ENCODE measurements at places on chromosomes 13 and 19.

DNA sequence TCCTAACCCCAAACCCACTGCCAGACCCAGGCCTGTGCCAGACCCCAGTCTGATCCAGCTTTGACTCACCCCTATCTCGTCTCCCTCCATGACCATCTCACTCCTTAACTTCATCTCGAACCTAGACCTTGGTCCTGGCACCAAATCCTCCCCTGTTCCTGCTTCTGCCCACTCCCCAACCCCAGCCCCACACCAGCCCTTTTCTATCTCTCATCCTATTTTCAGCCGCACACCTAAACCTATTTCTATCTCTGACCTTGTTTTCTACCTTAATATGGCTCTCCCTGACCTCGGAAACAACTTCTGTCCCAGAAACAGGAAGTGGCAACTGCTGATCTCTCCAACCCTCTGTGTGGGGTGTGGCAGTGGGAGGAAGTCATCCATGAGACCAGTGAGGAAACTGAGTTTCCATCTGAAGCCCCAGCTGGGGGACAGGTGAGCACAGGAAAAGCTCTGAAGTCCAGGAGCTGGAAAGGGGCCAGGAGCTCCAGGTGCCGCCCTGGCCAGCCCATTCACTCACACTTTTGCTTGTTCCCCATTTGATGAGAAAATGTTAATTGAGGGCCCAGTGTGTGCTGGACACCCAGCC, 13.7 kb downstream of the PTH2 start:
- DNase-seq = no peak

GRCh38 chr19:51427201-51427600, 9.8 kb upstream of the SIGLEC10 start:
- DNase-seq = no peak

DNA sequence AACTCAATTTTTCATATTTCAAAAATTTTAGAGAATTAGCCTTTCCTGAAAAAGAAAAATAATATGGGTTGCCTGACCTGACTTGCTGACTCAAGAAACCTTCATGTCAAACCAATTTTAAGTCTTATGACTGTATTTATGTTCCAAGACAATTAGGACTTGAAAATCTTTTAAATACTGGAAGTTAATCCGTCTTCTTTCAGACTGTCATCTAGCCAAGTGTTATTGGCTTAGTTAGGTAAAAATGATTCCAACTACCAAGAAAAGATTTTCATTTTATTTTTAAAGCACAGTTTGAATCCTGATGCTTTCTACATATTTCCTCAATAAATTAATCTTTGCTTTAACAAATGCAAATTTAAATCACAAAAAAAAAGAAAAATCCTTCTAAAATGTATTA, 337.6 kb downstream of the SLITRK6 start:
- no peak for DNase-seq

GRCh38 chr13:91904597-91904996, 506.2 kb downstream of the GPC5 start:
- no peak for DNase-seq

DNA sequence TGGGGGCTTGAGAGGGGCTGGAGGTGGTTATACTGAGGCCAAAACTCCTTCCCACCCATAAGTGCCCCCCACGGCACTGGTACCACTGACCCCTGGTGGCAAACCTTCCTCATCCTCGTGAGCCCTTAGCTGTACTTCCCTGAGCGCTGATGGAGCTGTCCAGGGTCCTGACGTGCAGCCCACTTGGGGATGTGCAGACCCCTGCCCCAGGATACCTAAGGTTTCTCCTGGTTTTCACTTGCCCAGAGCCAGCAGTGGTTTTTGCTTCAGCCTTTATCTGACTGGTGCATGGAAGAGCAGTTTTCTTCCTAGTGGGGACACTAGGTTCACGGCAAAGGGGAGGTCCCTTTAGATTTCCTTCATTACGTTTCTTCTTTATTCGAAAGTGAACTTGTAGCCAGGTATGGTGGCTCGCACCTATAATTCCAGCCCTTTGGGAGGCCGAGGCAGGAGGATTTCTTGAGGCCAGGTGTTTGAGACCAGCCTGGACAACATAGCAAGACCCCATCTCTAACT, 28.7 kb upstream of the KCTD15 start:
- no peak for DNase-seq

DNA sequence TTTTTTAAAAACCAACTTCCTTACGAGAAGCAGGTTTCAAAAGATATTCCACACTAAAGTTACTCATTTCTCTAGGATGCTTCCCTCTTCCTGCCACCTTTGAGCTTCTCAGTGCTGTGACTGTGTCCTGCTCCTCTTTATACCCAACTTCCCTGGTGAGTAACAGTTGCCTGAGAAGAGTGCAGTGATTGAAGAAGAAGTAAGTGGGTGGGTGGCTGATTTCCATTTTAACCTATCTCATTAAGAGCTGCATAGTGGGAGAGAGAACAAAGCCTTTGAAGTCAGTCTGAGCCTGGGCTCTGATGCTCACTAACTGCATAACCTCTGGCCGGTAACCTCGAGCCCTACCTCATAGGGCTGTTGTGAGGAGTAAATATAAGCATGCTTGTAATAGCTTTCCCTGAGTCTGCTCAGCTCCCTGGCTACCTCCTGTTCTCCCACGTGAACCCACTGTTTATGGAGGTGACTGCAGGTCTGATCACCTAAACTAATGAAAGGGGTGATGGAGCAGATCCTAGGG, 977.3 kb downstream of the UQCRFS1 start:
- no peak for DNase-seq

GRCh38 chr19:13037731-13038130, 42.5 kb downstream of the NFIX start:
- DNase-seq = no peak

GRCh38 chr19:11005521-11005920, 44.7 kb downstream of the SMARCA4 start:
- DNase-seq = no peak

GRCh38 chr19:41698746-41699230, 9.6 kb upstream of the CEACAM5 start:
- DNase-seq = no peak

DNA sequence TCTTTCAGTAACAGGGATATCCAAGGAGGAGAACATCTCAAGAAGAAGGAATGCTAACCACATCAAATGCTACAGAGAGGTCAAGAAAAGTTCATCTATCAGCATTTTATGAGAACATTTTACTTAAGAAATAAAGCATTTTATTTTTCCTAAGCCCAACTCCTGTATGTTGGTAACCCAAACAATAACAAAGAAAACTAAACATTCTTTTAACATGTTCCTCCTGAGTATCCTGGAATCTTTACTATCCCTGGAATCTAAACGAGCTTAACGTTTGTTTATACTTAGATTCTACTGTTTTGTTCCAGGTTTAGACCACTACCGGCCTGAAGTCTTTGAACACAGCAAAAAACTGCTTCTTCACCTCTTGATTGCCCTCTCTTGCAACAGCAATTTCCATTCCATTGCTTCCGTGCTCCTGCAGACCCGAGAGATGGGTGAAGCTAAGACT, 89.7 kb downstream of the ZAR1L start:
- peak; percentile 76 for DNase-seq

- DNase-seq = no peak
Measured at GRCh38 chr19:7355151-7355820, 6.5 kb downstream of the ARHGEF18 start.

GRCh38 chr19:35404879-35405622, 34.2 kb downstream of the GPR42 start:
- peak; percentile 96 for DNase-seq

DNA sequence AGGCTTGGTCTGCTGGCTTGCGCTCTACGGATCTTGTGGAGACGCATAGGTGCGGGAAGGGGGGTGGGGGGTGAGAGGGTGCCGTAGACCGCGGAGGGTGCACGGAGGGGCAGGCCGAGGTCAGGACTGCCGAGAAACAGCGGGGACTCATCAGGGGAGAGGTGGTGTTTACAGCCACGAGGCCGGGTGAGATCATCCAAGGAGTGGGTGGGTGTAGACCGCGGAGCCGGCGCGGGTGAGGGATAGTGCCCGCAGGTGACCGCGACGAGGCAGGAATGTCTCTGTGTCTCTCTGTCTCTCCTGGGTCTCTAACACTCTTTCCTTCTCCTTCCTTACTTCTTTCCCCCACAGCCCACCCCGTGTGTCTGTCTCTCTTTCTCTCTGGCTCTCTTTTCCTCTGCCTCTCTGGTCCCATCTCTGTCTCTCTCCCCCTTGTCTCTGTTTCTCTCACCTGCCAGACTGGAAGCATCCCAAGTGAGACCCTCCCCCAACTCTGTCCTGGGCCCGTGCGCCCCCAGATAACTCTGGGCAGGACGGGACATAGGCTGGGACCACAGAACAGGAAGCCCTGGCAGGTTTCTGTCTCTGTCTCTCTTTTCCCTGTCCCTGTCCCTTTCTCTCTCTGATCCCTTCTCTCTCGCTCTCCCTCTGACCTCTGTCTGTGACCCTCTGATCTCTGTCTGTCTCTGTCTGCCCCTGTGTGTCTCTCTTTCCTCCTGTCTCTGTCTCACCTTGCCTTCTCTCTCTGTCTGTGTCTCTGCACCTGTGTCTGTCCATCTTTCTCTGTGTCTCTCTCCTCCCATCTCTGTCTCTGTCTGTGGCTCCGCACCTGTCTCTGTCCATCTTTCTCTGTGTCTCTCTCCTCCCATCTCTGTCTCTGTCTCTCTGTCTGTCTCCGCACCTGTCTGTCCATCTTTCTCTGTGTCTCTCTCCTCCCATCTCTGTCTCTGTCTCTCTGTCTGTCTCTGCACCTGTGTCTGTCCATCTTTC, 1.8 kb upstream of the KLK4 start:
- no peak for DNase-seq

DNA sequence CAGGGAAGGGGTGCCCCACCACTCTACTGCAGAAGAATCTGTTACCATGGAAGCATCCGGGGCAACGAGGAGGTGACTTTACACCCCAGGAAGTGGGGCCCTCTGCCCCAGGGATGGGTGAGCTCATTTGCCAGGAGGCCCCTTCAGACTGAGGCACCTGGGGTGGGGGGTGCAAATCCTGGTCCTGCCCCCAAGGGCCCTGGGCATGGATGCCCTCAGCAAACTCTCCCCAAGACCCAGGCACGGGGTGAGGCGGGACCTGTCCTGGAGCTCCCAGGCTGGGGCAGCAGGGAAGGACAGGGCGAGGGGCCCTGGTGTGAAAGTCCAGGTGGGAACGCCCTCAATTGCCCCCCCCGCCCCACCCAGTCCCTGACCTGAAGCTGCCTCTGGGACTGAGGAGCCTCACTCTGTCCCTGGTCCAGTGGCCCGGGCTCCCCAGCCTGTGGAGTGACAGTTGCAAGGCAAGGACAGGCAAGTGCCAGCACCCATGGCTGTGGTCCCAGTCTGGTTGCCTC, 52.5 kb downstream of the C1QTNF9 start:
- DNase-seq = no peak

GRCh38 chr19:6032827-6033226, 54.9 kb upstream of the RANBP3 start:
- DNase-seq = no peak

DNA sequence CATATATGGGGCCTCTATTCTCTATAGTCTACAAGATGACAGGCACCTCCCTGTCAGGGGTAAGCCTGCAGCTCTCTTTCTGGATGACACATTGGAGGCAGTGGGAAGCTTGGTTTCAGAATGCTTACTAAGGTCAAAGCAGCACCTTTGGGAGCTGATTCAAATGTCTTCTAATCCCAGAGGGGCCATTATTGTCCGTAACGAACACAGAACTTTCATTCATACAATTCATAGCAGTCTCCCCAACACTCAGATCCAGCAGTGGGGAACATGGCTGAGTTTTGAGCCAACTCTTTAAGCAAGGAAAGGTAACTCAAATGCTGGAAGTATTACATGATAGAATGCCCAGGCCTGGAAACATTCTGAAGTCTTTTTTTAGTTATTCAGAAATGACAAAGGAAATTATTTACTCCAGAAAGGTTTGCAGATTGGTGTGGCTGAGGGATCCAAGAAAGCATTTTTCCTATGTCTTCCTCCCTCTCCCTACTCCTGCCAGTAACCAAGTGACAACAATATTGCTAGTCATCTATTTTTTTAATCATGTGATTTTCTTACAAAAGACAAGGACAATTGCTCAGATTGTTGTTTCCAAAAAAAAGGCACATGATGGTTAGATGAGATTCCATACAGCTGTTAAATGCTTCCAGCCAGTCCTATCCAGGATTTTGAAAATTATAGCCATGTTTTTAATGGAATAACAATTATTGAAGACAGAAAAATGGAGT, 118.7 kb downstream of the FOXO1 start:
- DNase-seq = no peak

- no peak for DNase-seq
Measured at GRCh38 chr19:23056516-23056915, 53.5 kb upstream of the ZNF728 start.

DNA sequence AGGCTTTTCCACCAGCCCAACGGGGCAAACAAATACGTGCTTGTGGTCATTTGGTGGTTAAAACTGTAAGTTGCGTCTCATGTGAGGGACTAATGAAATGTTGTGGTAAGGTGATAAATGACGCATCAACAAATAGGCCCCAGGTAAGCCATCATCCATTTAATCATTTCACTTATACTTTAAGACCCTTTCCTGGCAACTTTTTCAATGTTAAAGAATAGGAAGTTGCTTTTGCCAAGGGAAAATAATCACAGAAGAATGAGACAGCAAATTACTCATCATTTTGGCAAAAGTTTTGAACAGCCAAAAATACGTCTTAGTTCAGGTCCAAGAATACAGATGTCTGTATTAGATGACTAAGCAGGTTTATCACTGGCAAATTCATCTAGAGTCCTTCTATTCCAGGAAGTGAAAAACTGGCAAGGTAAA, 660.4 kb downstream of the SLITRK1 start:
- peak; percentile 36 for DNase-seq

GRCh38 chr13:114126789-114127472, 5.5 kb downstream of the RASA3 start:
- DNase-seq = no peak

GRCh38 chr13:23381866-23382265, 51.6 kb downstream of the SACS start:
- no peak for DNase-seq

GRCh38 chr19:2278459-2279158, 3.4 kb downstream of the PEAK3 start:
- DNase-seq = no peak

GRCh38 chr19:13093407-13094105, 9.1 kb downstream of the LYL1 start:
- DNase-seq = no peak

GRCh38 chr13:107801621-107802020, 413.7 kb downstream of the LIG4 start:
- no peak for DNase-seq

- DNase-seq = peak; percentile 25
Measured at GRCh38 chr19:36573895-36574720, 1.0 kb upstream of the ZNF529 start.

DNA sequence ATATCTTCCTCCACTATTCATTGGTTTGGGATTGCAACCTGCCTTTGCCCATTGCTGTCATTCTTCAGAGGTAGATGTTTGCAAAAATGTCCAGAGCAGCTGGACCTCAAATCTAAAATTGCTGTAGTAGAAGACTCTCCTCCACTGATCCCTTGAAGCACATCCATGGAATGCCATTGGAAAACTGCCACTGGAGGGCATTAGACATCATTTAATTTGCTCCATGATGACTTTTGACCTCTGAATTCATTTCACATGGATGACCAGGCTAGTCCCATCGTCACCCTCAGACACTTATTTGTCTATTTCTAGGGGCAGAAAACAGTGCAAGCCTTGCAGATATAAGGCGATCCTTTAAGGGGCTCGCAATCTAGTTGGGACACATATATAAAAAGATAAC, 33.9 kb upstream of the FLT1 start:
- no peak for DNase-seq
